SHP77 (cell line): ENCODE measurements at places on chromosomes 2 and 18.

DNA sequence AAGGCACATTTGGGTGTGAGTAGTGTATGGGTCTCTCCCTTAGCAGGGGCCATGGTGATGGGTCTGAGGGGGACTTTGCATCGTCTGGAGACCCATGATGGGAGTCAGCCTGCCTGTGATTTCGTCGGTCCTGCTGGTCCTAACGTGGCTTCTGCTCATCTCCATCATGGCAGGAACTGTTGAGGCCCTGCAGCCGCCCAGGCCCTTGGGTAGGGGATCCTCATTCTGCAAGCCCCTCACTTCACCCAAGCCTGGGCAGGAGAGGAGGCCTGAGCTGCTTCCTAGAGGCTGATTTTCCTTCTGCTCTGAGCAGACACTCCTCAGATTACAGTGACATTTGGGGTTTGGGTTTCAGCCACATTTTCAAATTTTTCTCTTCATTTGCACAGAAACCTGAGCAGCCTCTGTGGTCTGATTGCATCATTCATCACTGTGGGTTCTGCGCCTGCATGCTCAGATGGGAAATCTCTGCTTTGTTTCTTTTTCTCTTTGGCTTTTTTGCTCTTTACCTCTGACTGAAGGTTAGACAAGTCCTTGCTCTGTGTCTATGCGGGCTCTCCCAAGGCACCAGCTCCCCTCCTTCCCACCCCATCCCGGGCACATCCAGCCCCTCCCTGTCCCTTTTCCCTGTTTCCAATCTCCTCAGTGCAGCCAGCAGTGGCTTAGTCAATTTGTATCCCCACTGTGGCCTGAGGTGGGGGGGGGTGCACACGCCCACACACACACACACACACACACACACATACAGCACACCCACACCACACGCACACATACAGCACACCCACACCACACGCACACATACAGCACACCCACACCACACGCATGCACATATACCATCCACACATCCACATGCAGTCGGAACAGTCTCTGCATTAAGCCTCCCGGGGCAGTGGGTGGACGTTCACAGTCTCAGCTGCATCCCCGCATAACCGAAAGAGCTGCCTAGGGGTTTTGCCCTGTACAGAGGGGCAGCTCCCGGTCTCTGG is 305.4 kb upstream of the HS6ST1 start:
- DNase-seq: no peak

DNA sequence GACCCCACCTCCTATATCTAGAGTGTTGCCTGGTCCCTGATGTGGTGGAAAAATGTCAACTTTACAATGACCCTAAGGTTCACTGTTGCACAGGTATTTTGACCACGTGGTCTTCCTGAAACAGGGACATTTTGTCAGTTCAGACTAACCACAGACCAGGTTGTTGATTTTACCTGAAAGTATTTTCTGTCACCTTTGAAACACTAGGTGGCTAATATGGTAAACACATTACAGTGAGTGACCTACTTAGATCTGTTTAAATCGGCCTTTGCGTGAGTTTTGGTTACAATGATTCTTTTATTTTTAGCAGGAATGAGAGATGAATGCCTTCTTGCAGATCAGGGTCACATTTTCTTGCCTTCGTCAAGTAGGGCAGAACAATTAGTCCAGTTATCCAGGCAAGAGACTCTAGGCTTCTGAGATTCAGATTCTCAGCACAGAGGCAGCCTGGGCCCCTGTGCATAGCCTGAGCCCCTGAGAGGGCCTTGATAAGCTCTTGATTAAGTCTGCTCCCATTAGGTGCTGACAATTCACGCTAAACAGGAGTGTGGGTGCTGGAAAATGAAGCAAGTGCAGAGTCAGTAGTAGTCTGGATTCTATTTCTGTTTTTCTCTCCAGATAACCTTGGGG is 226.2 kb downstream of the KCNS3 start:
- DNase-seq: no peak

GRCh38 chr2:151971301-151972051 is 127.4 kb downstream of the CACNB4 start:
- no peak for DNase-seq

GRCh38 chr2:174752403-174753037 is 11.8 kb downstream of the CHRNA1 start:
- no peak for DNase-seq

DNA sequence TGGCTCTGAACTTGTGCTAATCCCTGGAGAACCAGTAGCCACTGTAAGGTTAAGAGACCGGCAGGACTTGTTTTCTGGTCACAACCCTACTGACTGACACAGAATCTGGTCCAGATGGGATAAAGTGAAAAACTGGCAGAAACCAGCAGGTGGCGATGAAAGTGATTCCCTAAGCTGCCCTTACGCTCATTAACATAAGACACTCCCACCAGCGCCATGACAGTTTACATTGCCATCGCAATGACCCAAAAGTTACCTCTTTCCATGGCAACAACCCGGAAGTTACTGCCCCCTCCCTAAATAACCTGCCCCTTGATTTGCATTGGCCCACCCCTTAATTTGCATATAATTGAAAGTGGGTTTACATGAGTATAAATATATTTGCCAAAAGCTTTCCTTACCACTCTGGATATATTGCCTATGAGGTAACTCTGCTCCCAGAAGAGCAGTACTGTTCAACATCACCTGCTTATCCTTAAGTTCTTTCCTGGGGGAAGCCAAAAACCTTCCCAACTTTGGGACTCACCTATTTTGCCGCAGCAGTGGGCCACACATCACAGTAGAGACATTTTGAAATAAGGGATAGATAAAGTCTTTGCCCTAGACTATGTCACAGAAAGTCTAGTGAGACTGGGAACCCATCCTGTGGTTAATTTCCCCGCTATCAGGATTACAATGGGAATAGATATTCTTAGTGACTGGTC is 35.8 kb upstream of the AFF3 start:
- DNase-seq: peak; percentile 49

DNA sequence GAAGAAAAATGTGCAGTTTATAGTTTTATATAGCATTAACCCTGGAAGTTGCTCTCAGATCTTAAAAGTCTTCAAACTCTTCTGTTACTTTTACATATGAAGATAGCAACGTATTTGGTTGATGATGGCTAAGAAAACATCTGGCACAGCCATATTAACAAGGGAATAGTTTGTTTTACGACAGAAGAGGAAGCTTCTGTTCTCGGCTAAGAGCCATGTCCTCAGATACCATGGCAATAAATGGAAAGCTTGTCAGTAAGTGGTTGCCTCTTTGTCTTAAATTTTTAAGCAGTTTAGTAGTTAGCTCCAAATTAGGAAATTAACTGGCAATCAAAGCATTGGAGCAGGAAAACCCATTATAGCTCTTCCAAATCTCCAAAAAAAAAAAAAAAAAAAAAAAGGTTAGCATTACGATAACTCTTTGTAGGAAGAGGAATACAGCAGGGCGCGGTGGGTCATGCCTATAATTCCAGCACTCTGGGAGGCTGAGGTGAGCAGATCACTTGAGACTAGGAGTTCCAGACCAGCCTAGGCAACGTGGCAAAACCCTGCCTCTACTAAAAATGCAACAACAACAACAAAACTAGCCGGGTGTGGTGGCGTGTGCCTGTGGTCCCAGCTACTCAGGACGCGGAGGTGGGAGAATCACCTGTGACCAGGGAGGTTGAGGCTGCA is 4.5 kb upstream of the STON1 start:
- DNase-seq: no peak

GRCh38 chr18:56878711-56879110 is 227.6 kb downstream of the WDR7 start:
- no peak for DNase-seq

DNA sequence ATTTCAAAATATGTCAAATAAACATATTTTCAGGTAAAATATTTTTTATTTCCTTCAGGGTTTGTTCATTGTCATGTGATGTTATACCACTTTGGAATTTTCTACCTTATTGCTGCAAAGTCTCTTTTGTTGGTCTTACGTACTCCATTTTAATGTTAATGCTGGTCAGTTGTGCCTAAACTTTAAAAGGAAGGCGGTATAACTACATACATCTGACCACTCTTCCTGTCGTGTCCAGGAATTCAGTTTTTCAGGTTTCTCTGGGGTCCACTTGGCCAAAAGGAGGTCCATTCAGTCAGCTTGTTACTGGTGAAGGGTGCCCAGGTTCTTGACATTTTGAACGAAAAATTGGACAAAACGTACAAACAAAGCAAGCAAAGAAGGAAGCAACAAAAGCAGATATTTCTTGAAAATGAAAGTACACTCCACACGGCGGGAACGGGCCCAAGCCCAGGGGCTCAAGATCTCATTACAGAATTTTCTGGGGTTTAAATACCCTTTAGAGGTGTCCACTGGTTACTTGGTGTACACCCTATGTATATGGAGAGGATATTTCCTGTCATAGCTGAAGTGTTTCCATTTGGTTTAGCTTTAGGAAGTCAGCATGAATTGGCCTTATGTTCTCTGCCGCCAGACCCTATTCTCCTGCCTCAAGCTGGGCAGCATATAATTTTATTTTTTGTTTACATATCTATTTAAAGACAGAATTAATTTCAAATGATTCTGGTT is 471.7 kb upstream of the CDH7 start:
- no peak for DNase-seq
